LoVo (cell line): ENCODE measurements at places on chromosomes 6 and 20.

GRCh38 chr6:62808565-62809293, 402.5 kb upstream of the FKBP1C start:
- no peak for DNase-seq

DNA sequence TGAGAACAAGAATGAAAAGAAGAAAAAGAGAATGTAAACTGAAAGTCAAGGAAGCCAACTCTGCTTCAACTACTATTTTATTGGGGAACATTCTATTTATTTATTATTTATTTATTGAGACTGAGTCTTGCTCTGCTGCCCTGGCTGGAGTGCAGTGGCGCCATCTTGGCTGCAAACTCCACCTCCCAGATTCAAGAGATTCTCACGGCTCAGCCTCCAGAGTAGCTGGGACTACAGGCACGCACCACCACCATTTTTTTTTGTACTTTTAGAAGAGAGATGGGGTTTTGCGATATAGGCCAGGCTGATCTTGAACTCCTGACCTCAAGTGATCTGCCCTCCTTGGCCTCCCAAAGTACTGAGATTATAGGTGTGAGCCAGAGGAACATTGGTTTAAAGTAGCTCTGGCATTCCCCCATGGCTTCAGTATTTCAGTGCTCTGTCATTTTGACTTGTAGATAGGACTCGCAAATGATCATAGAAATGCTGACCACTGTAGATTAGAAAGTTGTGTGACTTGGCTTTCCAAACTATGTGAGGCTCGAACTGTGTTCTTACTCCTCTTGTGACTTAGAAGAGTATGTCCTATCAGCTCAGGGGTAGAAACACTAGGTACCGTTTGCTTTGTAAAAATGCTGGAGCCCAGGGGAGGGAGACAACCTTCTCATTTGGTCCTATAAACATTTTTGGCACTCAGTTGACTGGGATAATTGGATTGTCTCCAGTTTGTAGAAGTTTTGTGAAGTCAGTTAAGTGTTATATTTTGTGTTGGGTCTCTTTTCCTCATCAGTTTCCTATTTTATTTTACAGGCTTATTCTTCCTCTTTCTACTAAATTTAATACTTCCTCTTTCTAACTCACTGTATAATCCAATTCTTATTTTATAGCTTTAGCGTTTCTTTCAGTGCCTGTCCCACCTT, 544.9 kb upstream of the CITED2 start:
- no peak for DNase-seq

DNA sequence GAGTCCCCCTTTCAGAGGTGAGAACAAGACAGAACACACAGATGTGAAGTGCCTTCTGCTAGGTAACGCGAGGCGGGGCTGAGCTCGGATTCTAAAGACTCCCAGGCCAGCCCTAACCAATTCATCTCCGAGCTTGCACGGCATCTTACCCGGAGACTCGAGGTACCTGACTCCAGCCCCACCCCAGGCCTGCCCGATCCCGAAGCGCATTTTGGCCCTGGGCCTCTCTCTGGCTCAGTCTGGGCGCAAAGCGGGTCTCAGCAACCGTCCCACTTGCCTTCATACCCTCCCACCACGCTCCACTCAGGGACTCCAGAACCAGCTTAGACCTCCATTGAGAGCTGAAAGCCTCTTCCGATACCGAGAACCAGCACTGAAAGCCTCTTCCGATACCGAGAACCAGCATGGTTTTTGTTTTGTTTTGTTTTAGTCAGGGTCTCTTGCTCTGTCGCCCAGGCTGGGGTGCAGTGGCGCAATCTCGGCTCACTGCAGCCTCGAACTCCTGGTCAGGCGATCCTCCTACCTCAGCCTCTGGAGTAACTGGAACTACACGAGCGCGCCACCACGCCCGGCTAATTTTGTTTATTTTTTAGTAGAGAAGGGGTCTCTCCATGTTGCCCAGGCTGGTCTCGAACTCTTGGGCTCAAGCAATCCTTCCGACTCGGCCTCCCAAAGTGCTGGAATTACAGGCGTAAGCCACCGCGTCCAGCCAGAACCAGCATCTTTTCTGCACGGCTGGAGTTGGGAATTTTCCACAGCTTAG, 557 bp upstream of the DYNLRB1 start:
- peak; percentile 80 for DNase-seq

DNA sequence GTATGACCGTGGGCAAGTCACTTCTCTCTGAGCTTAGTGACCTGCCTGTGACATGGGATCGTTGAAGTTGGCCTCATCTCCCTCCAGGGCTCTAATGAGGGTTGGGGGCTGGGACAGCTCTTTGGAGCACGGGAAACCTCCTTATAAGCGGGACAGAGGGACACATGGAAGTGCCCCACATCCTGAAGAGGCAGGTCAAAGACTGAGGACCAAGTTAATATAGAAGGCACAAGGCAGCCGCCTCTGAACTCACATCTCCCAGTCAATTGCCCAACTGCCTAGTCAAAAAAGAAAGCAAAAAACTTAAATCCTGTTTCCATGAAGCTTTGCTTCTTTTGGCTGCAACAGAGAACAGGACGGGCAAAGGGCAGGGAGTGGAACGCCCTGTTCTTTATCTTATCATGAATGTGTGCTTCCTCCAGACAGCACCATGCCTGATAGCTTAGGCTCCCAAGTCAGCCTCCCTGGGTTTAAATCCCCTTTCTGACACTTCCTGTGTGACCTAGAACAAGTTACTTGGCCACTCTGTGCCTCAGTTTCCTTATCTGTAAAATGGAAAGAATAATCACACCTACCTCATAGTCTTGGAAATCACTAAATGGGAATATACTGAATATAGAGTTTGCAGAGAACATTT, 27.1 kb downstream of the LBP start:
- DNase-seq, result no peak

- DNase-seq, result no peak
Measured at GRCh38 chr6:11067348-11067747, 23.2 kb upstream of the ELOVL2 start.

GRCh38 chr6:114312931-114313330, 29.9 kb downstream of the HS3ST5 start:
- no peak for DNase-seq

GRCh38 chr6:30035784-30036183, 25.3 kb upstream of the POLR1H start:
- no peak for DNase-seq

GRCh38 chr20:25216199-25216945, 20.9 kb downstream of the ENTPD6 start:
- no peak for DNase-seq

DNA sequence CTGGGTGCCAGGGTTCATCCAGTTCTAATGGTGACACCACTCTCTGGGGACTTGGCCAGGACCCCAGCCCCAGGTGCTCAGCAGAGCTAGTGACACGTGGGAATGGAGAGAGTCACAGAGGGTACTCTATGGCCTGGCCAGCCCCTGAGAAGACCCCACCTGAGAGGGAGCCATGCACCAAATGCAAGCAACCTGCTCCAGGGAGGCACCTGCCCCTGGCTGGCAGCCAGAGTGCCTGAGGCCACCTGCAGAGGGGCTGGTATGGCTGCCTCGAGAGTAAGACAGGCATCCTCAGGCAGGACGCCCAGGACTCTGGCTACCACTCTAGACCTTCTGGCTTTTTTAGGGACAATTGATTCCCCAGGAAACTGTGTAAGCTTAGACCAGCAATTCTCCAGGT, 38.6 kb upstream of the CST7 start:
- DNase-seq, result no peak

- no peak for DNase-seq
Measured at GRCh38 chr6:358847-359246, 32.7 kb upstream of the IRF4 start.

- no peak for DNase-seq
Measured at GRCh38 chr6:23601811-23602345, 524.1 kb upstream of the NRSN1 start.

DNA sequence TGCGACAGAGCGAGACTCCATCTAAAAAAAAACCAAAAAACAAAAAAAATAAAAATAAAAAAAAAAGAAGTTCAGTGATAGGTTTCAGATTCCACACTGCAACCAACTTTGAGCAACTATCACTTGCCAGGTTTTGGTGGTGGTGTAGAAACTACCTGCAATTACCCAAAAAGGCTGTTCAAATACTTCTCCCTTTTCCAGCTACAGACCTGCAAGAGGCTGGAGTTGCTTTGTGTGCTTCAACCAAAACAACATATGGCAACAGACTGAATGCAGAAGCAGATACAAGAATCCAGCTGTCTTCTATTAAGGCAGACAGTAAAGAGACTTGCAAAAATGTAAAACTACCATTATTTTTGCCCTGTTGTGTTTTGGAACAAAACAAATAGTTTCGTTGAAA, 9.3 kb upstream of the BCAS1 start:
- no peak for DNase-seq

DNA sequence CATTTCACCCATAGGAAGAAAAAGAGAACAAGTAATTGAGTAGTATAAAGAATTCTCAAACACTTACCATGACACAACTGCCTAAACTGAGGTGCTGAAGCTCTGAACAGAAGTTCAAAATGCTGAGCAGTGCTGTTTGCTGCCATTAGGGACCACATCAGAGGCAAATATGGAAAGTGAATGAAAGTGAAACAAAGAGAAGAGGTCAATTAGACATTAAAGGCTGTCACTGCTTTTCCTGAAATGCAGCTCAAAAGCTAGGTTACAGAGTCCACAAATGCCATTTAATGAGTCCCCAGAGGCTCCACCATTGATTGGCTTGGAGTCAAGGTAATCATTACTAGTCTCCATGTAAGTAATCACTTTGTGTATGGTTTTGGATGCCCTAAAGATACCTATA, 46.1 kb downstream of the POU3F2 start:
- DNase-seq, result no peak

GRCh38 chr6:39821742-39822532, 29.8 kb downstream of the DAAM2 start:
- no peak for DNase-seq

GRCh38 chr20:58753922-58754551, 61.4 kb downstream of the NPEPL1 start:
- DNase-seq, result no peak
